Omental fat pad (tissue), 4 donors: ENCODE measurements at places on chromosomes 5 and 9. TPM values are rescaled to one million over a fixed set of nuclear protein-coding genes. Genes with fewer than 3 reads are reported as not detected.

GRCh38 chr5:79630444-79630843 lies 18.2 kb downstream of the TENT2 start:
- no peak for DNase-seq

DNA sequence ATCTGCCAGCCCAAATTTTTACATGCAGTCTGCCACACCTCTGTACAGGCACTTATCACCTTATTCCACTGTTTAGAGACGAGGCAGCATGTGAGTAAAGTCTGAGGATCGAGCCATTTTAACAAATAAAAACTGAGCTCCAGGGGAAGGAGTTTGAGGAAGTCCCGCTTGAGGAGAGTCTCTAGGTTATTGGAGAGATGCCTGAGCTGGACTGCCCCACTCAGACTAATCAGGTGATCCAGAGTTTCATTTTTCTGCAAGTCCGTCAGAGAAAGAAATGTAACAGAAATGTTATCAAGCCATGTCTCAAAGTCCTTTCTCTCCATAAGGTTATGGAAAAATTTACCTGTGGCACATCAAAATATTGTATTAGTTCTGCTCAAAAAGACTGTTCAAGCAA lies 5.3 kb downstream of the FBXW2 start:
- no peak for DNase-seq

DNA sequence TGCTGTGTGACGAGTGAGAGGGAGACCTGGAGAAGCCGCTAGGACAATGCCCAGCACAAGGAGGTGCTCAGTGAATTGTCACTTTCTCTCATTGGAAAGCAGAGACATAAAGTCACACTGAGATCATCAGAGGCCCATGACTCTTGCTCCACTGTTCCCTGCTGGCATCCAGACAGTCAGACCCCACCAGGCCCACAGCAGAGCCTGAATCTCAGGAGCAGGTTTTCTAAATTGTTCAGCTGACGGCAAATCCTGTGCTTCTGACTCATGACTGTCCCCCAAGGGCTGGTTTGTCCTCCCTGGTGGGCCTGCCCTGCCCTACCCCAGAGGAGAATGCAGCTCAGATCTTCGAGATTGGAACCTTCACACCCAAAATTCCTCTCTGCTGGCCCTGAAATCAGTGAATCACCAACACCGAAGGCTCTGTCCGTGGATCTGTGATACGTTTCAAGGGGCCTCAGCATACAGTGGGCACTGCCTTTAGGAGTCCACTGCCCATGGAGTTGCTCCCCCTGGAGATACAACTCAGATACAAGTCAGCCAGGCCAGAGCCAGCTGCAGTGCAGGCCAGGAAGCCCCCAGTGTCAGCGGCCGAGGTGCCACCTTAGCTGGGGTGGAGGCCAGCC lies 2.7 kb downstream of the PTGES start:
- DNase-seq, result no peak

DNA sequence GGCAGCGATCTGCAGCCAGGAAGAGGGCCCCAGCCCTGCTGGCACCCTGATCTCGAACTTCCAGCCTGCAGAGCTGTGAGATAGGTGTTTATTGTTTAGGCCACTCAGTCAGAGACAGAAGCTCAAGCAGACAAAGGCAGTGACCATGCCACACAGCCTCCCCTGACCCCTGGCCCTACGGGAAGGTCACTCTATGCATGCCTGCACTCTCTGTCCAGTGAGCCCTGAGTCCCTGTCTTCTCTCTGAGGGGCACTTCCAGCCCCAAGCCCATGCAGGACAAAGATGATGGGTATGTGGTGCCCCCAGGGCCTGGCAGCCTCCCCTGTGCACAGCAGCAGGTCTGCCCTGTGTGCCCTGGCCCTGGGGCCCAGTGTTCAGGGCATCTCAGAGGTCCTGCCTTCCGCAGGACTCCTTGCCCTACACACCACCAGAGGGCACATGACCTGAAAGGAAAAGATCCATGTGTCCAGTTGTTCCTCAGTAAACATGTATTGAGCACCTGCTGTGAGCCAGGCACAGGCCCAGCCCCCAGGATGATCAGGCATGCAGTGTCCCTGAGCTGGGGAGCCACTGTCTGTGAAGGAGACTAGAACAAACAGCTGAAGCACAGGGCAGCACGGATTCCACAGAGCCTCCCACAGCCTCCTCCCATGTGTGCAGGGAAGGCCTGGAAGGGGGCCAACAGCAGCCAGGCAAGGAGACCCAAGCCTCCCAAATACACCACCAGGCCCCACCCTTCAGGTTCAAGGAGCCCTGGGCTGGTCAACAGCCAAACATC lies 109.3 kb downstream of the ATPSCKMT start:
- DNase-seq, result no peak

GRCh38 chr9:69535911-69536310 lies 136.3 kb downstream of the APBA1 start:
- DNase-seq, result no peak

DNA sequence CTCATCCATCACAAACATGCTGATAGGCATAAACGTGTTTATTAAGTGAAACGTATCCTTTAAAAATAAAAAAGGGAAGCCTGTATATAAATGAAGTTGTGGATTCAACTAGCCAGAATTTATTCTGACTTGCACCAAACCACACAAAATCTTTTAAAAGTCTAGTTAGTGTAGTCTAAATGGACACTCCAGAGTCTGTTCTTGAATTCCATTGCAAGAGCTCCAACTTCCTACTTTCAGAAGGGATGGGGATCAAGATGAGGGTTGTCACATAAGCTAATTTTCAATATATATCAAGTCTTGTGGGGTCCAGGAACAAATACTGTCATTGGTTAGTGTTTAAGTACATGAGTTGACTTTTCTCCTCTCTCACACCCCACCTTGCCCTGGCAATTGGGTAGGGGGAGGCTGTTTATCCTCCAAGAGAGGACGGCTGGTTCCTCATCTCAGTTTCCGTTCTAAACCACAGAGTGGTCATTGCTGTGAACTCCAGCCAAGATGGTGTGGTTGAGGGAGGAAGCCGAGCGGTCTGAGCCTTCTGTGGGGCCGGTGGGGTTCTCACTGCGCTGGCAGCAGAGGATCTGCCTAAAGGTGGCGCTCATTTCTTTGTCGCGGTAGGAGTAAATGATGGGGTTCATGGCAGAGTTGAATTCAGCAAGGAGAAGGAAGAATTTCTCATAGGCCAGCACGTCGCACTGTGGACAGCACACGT lies 163.2 kb downstream of the LPAR1 start:
- DNase-seq, result no peak

DNA sequence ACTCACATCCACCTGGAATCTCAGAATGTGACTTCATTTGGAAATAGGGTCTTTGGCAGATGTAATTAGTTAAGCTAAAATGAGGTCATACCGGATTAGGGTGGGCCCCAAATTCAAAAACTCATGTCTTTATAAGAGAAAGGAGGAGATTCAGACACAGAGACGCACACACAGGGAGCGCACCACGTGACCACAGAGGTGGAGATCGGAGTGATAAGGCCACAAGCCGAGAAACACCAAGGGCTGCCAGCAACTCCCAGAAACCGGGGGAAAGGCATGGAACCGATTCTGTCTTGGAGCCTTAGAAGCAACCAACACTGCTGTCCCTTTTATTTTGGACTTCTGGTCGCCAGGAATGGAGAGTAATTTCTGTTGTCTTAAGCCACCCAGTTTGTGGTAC lies 31.8 kb upstream of the LMX1B start:
- no peak for DNase-seq

DNA sequence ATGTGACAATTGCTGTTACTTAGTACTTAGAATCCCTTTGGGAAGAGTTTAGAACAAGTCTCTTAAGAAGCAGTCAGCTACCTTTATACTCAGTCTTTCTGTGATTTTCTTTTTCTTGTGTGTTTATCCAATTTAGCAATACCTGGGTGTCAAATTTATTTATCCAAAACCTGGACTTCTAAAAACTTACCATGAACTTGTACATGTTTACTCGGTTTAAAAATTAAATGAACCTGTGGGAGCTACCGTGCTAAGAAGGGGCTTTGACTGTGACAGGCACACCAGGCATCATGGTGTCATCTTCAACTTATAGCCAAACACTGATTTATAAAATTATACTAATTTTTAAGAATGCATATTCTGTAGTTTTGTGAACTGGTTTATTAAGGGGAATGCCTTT lies 96.5 kb downstream of the XRCC4 start:
- DNase-seq, result no peak

DNA sequence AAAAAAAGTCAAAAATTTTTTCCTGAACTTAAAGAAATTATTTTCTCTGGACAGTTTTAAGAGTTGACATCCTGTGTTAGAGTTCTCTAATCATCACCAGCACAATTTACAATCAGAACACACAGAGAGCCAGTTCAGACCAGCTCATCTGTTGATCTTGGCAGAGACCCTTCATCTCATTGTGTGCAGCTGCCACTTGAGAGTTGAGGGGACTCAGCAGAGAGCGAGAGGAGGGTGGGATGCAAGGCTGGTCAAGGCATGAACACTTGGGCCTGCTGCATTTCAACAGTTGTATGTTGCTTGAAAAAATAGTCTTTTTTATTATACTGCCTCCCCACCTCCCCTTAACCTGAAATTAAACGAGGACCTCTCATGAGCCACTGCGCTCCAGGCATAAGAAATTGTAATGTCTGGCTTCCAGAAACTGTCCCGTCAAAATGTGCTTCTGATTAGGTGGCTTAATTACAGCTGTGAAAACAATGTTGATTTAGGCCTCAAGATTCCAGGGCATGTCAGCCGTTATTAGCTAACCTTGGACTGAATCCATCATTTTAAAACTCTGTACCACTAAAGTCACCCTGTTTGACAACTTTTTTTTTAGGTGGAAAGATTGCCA lies 383.6 kb downstream of the CCDC171 start:
- DNase-seq, result no peak

GRCh38 chr9:71755869-71756268 lies 12.4 kb downstream of the CEMIP2 start:
- DNase-seq, result no peak

DNA sequence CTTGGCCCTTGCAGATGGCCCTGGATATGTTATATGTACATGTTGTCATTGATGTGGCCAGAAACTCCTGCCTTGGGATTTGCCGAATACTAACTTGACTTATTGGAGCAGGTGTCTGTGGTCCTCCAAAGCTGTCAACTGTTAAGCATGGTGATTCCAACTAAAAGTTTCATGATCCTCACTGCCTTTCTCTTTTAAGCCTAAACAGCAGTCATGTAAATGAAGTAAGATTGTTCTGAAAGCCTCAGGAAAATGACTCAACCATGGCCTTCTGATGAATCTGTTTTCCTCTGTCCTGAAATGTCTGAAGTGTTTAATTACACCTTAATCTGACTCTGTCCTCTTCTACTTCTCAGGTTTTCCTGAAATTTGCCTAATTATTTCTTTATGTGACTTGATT lies 245.0 kb downstream of the FAM114A2 start:
- DNase-seq, result no peak

DNA sequence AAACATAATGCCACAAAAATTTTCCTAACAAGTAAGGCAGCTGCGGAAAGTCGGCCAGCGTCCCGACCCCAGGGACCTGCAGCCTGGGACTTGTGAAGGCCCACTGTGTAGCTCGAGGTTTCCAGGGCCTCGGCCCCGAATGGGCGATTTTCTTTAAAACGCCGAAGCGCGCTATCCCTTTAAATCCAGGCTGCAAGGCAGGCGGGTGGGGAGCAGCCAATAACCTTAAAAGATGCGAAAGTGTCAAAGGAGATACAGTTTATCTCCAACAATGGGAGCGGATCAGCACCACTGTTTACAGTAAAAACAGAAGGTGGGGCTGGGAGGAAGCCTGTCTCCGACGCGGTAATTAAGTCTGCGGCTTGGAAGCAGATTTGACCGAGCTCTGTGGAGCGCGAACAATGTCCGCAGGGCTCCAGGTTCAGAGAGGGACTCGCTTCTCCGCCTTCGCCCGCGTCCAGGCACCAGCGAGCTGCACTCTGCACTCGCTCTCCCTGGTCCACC lies 1.7 kb upstream of the ZSWIM6 start:
- DNase-seq, result no peak

DNA sequence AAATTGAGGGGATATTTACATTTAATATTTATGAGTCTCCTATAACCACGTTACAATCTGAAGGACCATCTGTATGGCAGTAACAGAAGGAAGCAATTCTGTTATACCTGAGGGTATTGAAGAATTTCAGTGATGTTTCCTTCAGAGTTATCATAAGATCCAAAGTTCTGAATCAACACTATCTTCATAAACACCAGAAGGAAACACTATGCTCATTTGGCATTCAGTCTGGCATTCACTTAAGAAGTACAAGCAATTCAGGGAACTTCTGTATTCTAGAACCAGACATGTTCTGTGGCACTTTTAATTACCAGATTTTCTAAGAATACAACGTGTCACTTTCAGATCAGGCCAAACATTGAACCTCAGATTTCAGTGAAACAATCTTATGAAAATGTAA lies 9.6 kb downstream of the DAB2 start:
- no peak for DNase-seq

DNA sequence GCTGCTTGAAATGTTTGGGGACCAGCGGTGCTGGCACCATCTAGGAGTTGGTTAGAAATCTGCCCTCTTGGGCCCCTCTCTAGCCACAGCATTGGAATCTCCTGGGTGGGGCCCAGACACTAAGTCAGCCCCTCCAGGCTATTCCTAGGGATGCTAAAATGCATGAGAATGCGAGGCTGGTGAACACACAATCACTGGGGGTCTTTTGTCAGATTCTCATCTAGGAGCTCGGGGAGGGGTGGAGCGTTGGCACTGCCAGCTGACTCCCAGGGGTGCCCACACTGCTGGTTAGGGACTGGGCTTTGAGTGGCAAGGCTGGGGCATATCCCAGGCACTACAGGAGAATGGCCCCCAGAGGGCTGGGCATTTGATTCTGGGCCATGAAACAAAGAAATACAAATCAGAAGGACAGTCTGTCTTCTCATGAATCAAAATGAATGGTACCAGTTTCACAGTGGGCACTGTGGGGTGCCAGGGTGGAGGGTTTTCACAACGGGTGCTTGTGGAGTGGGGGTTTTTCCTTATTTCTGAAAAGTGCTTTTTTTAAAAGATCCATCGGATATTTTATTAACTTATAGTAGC lies 127.8 kb upstream of the RAPGEF1 start:
- DNase-seq, result no peak

DNA sequence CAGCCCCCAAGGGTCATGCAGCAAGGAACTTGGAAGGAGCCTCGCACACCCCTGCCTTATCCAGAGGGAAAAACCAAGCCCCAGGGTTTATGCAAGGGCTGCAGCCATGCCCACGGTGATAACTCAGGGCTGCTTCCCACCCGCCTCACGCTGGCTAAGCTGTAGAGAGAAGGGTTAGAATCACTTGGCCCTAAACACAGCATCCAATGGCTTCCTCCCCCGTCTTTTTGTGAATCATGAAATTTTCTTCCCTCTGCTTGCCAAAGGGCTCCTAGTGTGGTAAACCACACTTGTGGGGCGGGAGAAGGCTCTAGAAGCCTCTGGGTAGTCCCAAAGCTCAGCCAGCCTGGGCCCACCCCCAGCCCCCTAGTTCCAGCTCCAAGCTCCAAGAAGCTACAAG lies 55.9 kb upstream of the ORM1 start:
- DNase-seq, result no peak

Gene NPR3
- 5.5 TPM for total RNA-seq

Gene COL15A1
- total RNA-seq, result 20.7 TPM

Gene LCN10
- 10.2 TPM for total RNA-seq

Gene HTR4
- not detected for total RNA-seq

Gene PRR16
- total RNA-seq, result 3.5 TPM
